Activated T-helper 1 cell treated with anti-CD3 and anti-CD28 coated beads, Interleukin-2, amount 50 U/mL, for 16 hours (primary cell): ENCODE measurements at places on chromosomes 7 and 10.

DNA sequence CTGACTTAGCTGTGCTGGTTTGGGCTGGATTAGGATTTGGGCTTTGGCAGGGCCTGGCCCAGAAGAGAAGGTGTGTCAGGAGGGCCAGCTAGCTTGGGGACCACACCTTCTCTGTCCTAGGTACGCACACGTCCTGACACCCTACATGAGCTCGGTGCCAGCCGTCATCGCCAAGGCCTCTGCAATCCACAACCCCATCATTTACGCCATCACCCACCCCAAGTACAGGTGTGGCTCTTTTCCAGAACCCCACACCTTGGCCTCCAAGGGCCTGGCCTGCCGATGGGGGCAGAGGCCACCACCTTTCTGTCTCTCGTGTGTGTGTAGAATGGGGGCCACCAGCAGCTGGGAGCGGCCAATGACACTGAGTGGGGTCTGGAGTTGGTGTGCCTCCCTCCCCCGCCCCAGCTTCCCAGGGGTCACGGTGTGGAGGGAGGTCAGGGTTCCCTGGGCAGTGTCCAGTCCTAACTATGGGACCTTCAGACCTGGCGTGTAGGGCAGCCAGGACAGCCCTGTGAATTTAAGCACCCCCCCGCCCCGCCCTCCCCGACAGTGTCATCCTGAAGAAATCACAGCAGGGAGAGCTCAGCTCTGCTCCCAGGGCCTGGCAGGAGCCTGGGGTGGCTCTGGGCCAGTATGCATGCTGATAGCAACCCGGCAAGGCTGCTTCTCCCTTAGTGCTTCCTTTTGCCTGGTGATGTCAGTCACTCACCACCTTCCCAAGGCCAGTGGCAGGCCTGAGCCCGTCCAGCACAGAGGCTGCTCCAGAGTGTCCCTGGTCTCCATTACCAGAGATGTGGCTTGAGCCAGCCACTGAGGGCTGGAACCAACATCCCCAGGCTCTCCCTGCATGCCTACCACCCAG is 6.9 kb upstream of the LDB3 start:
- DNase-seq, result no peak

- no peak for DNase-seq
These were observed 43.5 kb downstream of the KMT2C start for GRCh38 chr7:152392254-152392653.

DNA sequence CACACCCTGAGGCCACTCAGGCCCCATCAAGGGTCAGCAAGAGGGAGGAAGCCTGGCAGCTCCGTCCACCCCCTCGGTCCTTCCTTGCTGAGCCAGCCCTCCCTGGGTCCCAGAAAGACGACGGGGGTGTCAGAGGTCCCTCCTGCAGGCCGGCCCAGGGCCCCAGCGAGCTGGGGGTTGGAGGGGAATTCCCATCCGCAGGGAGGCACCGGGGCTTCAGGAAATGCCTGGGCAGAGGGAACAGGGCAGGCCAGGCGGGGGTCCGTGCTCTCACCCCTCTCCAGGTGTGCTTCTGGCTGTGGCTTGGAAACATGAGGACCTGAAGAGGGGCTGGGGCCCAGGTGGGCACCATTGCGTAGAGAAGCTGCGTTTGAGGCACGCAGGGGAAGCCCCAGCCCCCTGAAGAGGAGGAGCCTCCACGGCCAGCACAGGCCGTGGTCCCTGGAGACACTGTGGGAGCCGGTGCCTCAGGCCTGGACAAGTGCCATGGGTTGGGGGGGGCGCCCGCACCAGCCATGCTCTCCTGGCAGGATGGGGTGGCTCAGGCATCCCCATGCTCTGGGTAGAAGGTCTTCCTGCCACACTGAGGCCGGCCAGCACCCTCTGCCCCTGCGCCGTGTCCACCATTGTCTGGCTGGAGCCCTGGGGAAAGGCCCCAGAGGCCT is 66.7 kb downstream of the PDGFA start:
- DNase-seq, result no peak

- DNase-seq, result no peak
These were observed 2.0 kb upstream of the NRAP start for GRCh38 chr10:113665806-113666354.

GRCh38 chr7:2499719-2500430 is 19.7 kb upstream of the LFNG start:
- DNase-seq, result no peak

DNA sequence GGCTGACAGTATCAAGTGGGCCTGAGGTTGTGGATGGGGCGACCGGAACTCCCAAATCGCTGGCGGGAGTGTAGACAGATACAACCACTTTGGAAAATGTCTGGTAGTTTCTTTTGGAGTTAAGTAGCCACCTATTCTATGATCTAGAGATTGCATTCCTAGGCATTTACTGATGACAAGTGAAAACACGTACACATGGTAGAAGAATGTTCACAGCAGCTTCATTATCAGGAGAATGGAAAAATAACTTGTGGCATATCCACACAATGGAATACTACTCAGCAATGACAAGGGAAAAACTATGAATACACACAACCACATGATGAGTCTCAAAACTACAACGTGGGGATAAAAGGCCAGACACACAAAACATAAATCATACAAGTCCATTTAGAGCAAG is 146.0 kb downstream of the MYOF start:
- DNase-seq, result no peak

DNA sequence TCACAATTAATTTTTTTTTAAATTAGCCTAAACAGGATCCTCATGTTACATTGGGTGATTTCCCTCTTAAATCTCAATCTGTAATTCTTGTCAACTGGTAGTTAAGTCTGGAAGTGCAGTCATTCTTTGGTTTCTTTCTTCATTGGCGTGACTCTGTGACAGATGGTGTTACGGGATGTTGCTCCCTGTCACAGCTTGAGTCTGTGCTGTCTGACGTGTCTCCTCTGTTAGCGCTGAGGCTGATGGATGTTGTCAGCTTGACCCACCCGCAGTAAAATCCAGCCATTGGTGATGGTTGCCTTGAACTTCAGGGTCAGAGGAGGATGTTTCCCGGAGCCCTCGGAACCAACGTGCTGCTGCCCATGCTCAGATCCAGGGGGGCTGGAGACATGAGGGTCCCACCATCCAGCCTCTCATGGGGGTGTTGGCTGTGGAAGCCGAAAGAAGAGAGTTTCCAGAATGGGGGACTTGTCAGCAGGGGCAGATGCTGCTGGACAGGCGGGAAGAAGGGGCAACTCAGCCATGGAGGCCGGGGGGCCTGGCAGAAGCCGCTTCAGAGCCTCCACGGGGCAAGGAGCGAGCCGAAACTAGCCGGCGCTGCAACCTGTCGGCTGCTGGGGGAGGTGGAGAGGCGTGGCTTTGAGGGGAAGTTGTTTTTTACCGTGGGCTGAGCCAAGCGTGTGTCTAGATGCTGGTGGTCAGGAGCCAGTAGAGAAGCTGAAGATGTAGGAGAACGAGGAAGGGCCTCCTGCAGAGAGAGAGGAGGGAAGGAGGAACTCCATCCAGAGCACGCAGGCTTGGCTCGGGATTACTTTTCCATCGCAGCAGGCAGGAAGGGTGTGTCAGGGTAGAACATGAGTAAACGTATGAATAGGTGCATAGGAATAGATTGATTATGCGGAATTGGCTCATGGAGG is 3.5 kb downstream of the SUN1 start:
- no peak for DNase-seq

- DNase-seq, result no peak
These were observed 337.6 kb downstream of the FRMD4A start for GRCh38 chr10:13993169-13993568.

DNA sequence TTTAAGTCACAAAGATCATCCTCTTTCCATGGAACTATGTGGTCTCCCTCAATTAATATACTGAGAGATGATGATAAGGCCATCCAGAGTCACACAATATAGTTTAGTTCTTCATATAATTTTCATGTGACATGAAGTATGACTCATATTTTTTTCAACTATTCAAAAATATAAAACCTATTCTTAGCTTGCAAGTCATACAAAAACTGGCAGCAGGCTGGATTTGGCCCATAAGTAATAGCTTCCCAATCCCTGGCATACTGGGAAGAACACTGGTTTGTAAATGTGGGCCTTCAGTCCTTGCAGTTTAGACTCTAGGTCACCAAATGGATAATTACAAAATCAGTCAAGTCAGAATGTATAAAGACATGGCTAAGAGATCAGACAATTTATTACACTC is 356.6 kb downstream of the PPP1R3A start:
- no peak for DNase-seq

GRCh38 chr7:28016297-28016696 is 164.3 kb downstream of the JAZF1 start:
- DNase-seq, result no peak

GRCh38 chr10:1297566-1298301 is 241.5 kb downstream of the WDR37 start:
- DNase-seq, result no peak

DNA sequence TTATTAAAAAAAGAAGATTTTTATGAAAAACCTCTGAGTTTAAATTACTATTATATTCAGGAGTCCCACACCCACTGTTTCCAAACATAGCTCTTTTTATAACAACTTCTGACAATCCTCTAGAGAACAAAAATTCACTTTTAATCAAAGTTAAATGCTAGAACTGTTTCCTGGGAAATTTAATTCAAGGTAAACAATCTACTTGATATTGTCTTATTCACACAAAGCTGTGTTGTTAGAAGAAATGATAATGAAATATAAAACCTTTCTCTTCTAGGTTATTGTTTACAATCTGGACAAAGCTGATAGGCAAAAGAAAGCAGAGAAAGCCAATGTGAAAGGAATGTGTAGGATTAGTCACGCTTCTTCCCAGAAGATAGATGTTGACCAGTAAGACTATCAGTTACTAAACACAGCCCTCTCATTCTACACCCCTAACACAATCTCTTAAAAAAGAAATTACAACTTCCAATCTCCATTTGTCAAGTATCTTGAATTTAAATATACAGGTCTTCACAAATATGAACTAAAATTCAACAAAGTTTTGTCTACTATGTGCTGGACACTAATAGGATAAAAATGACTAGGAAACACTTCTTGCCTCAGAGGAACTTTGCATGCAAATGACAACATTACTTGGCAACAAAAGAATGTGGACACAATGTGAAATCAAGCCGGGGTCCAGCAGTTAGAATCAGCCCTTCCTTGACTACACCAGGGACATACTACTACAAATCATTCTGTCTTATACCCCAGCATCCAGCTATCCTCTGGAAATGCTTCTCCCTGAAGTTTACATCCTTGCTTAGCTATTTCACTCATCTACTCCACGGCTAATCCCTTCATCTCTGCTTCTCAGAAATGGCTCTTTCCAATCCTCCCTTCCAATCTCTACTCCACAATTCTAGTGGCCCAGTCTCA is 123.7 kb downstream of the IMMP2L start:
- no peak for DNase-seq

DNA sequence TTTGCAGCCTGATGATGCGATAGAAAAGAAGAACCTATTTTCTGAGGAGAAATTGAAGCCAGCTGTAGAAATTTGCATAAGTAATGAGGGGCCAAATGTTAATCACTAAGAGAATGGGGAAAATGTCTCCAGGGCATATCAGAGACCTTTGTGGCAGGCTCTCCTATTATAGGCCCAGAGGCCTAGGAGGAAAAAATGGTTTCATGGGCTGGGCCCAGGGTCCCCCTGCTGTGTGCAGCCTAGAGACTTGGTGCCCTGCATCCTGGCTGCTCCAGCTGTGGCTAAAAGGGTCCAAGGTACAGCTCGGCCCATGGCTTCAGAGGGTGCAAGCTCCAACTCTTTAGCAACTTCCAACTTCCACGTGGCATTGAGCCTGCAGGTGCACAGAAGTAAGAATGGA is 123.4 kb downstream of the STK31 start:
- DNase-seq, result no peak

DNA sequence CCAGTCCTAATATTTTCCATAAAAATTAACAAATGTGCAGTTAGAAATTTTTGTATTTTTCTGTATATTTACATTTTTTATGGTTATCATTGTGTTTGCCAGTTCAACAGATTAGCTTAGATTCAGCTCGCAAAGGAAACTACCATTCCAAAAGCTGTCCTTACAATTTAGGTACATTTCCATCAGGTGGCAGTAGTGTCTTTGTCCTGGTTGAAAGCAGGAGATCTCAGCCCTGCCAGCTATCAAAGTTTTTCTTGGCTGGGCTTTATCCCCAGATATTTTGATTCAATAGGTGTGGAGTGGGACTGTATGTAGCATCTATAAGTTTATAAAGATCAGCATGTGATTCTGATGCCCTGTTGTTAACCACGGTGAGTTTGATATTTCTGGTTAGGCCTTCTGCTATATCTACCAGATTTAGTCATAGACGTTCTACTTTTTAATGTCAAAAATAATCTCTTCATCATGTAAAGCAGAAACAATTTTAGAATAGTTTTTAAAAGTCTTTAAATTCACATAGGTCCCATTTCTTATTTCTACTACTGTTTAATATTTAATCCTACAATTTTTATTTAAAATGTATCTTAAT is 15.5 kb upstream of the ICA1 start:
- no peak for DNase-seq
